ENCODE measurements at places on chromosomes 6 and 20.

DNA sequence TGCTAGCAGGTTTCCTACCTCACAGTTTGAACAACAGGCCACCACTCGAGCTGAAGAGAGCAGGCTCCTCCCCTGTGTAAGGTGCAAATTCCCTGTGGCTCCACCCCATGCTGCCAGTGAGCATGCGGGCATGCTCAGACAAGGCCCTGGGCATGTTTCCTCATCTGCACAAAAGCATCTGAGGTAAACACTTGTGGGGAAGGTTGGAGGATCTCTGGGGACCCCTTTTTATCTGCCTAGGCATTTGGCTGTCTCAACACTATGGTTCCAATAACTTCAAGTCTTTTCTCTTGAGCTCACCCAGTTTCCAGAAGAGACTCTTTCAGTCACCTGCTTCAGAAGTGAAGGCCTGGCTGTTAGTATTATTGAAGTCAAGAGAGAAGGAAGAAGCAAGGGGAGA lies 9.4 kb downstream of the C6orf58 start:
- DNase-seq: no peak

DNA sequence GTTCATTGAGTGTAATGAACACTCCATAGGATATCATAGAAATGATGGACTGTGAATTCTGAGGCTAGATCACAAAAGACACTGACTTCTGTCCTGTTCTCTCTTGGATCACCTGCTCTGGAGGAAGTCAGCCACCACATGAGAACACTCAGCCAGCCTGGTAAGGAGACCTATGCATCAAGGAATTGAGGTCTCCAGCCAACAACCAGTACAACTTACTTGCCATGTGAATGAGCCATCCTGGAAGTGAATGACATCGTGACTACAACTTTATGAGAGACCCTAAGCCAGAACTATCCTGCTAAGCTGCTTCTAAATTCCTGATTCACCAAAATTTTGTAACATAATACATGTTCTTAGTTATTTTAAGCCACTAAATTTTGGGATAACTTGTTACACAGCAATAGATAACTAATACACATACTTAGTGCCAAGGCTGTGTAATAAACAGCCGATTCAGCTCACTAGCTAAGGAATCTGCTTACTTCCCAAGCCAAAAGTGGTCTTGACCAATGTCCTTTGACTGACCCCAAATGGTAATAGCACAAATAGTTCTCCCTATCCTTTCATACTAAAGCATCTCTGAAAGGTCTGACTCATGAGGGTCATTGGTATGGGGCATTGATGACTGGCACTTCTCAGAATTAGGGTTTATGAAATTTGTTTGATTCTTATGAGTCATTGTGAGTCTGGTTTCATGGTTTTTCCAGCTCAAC lies 6.9 kb upstream of the CTNNBL1 start:
- no peak for DNase-seq

- DNase-seq: no peak
Observed at GRCh38 chr6:29696147-29697125, 15.5 kb upstream of the ZFP57 start.

DNA sequence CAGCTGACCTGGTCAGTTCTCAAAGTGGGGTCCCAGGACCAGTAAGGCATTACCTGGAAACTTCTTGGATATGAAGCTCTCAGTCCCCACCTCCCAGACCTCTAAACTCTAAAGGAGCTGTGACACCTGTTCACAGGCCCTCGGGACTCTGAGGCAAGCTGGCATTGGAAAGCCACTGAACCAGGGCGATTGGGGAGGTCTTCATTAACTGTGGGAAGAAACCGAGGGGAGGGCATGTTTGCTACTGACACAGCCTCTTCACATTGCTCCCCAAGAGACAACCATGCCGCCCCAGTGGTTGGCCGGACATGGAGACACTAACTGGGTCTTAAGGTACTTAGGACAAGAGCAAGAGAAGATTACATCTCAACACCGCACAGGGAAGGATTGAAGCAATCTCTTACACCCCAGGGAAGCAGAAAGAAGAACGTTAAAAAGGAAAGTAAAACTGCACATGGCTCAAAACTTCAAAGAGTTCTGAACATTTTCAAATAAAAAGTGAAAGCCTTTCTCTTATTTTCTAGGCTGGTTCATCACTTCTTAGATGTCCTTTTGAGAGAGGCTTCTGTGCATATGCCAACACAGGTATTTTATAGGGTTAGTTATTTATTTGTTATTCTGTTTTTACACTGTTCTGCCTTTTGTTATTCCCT lies 210.0 kb upstream of the CST7 start:
- DNase-seq: no peak

DNA sequence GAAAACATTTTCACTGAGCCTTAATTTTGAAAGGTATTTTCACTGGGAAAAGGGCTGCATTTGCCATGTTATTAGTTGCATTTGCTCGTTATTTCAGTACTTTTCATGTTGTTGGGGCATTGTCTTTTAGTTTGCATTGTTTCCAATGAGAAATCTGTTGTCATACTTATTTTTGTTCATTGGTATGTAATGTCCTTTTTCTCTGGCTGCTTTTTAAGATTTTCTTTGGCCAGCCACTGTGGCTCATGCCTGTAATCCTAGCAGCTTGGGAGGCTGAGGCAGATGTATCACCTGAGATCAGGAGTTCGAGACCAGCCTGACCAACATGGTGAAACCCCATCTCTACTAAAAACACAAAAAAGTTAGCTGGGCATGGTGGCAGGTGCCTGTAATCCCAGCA lies 379.9 kb downstream of the SAMD5 start:
- DNase-seq: no peak

DNA sequence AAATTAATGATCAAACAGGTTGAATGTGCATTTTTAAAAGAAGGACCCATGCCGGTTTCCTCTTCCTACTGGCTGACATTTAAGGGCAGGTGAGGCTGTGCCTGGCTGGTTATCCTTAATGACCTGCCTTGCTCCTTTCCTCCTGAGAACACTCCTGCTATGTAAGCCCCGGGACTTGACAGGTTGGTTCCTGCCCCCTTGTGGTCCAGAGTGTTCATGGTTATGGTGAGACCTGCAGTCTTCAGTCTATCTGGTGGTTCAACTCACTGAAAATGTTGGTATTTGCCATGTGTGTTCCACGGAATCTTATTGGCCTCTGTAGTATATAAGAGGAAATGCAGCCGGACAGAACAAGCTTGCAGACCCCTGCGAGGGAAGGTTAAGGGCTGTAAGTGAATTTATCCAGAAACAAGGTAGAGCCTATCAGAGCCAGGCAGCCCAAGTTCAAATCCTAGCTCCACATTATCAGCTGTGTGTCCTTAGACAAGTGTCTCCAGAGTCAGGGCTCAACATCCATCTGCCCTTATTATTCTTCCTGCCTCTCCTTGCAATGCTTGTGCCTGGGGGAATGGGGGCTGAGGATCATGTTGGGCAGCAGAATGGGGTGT lies 5.2 kb upstream of the BPIFA3 start:
- peak; percentile 46 for DNase-seq

GRCh38 chr6:109013656-109014305 lies 80.9 kb downstream of the SESN1 start:
- no peak for DNase-seq

DNA sequence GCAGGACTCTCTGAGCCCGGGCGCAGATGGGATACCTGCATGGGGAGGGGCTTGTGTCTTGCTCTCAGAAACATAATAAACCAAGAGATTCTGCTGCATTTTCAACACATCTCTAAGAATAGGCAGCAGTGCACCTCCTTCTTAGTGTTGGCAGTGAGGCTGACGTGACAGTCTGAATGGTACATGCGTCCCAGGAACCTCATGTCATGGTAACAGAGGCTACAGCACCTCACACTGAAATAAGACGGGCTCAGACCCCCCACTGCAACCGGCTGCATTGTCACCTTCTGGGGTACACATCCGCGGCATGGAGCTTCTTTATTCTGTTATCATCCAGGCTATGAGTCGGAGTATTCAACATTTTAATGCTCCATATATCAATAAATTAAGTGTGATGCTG lies 397.3 kb upstream of the AGPAT4 start:
- DNase-seq: no peak

- DNase-seq: peak; percentile 98
Observed at GRCh38 chr6:169701954-169702839, at the start of the genes C6orf120 and WDR27. Gene C6orf120 (plus strand): TSS chr6:169702126. CDS start chr6:169702460, 334 bp downstream. Gene WDR27 (minus strand): TSS chr6:169702029. CDS start chr6:169689005, 13,024 bp downstream.

GRCh38 chr6:158061709-158062461 lies 80.2 kb downstream of the SYNJ2 start:
- no peak for DNase-seq

- DNase-seq: no peak
Observed at GRCh38 chr20:19137641-19138040, 74.8 kb upstream of the SLC24A3 start.

GRCh38 chr6:23327621-23328020 lies 758.3 kb downstream of the HDGFL1 start:
- no peak for DNase-seq

DNA sequence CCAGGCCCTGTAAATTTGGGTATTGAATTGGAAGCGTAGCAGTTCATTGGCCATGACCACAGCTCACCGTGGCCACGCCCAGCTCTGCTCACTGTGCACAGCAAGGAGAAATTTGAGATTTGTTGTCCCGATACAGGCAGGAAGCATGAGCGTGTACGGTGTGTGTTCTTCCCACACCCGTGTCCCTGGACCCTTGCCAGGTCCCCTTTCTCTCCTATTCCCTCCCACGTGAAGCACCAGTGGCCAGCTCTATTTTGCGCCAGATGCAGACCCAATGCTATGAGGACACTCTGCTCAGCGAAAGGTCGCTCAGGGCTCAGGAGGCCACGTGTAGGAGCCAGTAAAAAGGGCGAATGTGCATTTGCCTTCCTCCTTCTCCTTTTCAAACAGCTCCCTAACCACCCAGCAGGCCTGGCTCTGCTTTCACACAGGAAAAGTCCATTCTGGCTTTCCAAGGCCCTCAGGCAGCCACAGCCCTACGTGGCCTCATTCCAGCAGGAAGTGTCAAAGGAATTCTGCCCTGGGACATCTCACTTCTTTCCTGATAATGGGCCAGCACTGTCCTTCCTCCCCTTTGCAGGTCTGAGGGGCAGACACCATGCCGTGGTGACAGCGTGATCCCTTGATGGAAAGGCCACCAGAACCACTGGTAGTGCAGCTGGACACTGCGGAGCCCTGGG lies 499.2 kb upstream of the CDH4 start:
- DNase-seq: no peak

- no peak for DNase-seq
Observed at GRCh38 chr6:108170332-108171290, 4.8 kb downstream of the NR2E1 start.

DNA sequence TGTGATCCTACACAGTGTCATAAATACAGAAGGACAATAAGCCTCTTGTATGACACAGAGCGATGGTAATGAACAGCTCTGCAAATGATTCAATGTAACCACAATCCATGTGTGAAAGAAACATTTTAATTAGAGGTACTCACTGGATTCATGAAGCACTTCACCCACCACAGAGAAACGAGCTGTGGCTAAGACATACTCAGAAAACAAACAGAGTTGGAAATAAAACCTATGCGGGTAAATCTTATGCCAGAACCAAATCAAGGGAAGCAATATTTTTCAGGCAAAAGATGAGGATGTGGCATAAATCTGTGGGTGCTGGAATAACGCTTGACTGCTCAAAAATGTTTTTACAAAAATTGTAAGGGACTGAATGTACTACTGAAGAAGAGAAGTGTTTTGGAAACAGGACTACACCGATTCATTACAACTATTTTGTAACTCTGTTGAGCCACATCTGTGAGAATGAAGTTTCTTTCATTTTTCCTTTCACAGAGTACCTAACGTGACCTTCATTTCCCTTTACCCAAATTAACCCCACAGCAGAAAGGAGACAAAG lies 112.1 kb downstream of the WDR27 start:
- no peak for DNase-seq

- no peak for DNase-seq
Observed at GRCh38 chr20:35854713-35855348, 83.0 kb downstream of the PHF20 start.

DNA sequence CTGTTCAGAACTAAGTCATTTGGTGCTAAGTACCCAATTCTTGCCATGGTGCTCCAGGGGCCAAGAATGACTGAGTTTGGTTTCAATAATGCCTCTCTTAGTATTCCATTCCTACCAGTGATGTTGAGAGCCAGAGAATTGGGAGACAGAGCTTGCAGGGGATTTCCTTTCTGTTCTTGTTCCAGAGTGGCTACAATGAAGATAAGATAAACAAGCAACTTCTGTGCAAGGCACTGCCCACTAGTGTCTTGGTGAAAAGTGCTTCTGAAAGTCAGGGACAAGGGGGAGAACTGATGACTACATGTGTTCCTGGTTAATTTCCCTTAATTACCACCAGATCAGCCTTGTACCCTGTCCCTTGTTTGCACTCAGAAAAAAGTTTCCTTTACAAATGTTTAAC lies 421.6 kb downstream of the BCKDHB start:
- no peak for DNase-seq

- peak; percentile 83 for DNase-seq
Observed at GRCh38 chr6:31403283-31404060, at the start of gene MICA. Gene MICA (plus strand): TSS chr6:31403595. CDS start chr6:31403633, 38 bp downstream.

DNA sequence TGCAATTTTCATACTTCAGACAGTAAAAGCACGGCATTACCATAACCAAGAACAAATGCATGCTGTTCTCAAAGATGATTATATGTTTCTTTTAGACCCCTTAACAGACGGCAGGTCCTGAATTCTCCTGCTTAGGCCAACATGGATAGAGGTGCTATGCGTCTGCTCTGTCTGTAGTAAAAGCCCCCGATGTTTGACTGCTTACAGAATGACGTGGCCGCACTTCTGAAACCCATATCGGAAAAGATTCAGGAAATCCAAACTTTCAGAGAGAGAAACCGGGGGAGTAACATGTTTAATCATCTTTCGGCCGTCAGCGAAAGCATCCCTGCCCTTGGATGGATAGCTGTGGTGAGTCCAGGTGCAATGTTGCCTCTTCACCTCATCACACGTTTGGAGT lies 93.1 kb upstream of the FAM8A1 start:
- DNase-seq: no peak

GRCh38 chr6:130893277-130893676 lies 66.1 kb downstream of the SMLR1 start:
- no peak for DNase-seq

DNA sequence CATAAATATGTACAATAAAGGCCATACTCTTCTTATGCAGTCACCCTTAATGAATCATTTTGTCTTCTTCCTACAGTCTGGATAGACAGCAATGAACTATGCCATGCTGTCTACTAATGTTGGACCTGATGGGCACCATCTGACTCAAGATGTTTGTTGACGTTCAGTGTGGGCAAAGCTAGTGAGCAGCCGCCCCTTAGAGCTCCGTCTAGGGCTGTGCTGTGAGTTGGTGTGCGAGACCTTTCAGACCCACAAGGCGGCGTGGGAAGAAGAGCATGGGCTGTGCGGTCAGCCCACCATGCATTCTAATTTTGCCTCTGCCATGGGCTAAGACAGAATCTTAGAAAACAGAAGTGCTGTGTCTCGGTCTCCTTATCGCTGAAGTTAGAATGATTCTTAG lies 829.4 kb downstream of the QKI start:
- no peak for DNase-seq
